Hepatocyte (in vitro differentiated cells): ENCODE measurements at places on chromosomes 5 and 9.

- DNase-seq: no peak
Measured at GRCh38 chr9:92402826-92403745, 1.3 kb downstream of the OGN start.

GRCh38 chr5:156155598-156155997, 171.4 kb upstream of the SGCD start:
- peak; percentile 74 for DNase-seq

- no peak for DNase-seq
Measured at GRCh38 chr9:34097865-34098264, 28.6 kb downstream of the DCAF12 start.

DNA sequence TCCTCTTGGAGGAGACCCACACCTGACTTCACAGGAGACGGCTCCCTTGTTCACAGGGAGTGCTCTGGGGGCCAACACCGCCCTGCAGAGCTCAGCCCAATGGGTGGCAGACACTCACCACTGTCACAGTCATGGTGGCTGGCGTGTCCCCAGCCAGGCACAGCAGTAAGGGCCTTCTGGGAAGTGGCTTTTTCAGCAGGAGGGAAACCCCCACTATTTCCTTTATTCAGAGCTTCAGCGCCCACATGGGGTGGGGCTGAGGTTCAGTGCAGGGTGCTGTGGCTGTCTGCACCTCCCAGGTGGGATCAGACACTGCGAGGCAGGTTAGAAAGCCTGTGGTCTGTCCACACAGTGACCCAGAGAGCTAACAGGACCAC, 3.6 kb upstream of the SNAPC4 start:
- no peak for DNase-seq
